ENCODE measurements at places on chromosomes 1 and 21. TPM values are rescaled to one million over a fixed set of nuclear protein-coding genes. Genes with fewer than 3 reads are reported as not detected.

- DNase-seq = no peak
These were observed 6.2 kb downstream of the SLC2A1 start for GRCh38 chr1:42952303-42953001.

- no peak for DNase-seq
These were observed 32.1 kb downstream of the DYRK1A start for GRCh38 chr21:37398697-37399096.

ELOVL1 gene
- 39.6 TPM for total RNA-seq

GRCh38 chr1:227298512-227299240, 19.6 kb downstream of the CDC42BPA start:
- DNase-seq = no peak

DNA sequence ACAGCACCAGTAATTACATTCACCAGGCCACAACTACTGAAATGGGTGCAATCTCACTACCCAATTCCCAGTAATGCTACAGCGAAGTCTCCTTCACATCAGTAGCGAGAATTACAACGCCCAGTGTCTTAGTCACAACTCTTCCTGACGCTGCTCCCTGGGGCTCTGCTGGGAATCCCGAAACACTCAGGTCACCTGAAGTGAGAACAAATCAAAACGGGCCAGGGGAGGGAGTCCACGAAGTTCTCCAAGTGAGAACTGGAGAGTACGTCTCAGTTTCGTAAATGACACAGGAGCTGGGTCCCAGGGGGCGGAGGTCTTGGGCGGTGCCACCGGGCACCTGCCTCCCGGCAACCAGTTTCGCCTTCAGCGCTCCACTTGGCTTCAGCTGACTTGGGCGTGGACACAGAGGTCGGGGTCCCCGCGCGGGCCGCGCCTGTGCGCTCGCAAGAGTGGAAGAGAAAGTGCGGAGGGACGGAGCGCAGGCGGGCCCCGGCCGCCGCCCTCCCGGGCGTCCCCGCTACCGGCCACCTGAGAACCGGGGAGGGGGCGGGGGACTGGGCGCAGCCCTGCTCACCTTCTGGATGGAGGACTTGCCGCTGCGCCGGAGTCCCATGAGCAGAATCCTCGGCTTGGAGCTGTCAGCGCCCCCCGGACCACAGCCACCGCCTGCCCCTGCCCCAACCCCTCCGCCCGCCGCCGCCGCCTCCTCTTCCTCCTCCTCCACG, 575 bp downstream of the RRAGC start:
- peak; percentile 77 for DNase-seq

GRCh38 chr1:153568367-153569099, 2.9 kb upstream of the S100A2 start:
- DNase-seq = peak; percentile 96

GRCh38 chr1:213982672-213983492, 4.9 kb upstream of the PROX1 start:
- no peak for DNase-seq

DNA sequence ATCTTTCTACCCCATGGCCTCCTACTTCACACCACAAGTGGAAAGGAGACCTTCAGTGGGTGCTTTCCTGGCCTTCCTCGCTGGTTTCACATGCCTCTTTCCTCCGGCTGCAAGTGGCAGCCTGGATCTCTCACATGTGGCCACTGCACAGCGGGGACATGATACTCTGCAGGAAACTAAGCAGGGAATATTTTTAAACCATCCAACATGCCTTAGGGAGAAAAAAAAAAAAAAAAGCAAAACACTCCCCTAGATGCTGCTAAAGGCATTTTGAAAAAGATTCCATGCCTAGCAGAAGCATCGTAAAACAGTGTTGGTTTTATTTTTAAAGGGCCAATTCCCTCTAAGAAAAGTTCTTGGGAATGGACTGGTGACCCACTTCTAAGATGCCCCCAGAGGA, 12.2 kb upstream of the GJA5 start:
- DNase-seq = no peak

CIART gene
- total RNA-seq = 12.5 TPM

DNA sequence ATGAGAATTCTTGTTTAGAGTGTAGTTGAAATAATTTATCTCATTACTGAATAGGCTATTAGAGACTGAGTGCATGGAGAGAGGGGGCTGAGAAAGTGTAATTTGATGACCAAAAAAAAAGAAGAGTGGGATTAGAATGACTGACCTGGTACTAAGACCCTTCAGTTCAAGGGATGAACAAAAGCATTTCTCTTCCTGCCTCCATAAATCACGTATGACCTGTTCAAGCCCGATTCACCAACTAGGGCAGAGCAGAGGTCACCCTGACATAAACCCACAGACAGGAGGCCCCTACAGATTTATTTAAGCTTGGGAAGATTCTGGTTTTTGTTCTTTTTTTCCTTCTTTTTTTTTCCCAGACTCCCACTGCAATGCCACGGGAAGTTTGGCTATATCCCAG, 123.7 kb upstream of the COP1 start:
- no peak for DNase-seq

DNA sequence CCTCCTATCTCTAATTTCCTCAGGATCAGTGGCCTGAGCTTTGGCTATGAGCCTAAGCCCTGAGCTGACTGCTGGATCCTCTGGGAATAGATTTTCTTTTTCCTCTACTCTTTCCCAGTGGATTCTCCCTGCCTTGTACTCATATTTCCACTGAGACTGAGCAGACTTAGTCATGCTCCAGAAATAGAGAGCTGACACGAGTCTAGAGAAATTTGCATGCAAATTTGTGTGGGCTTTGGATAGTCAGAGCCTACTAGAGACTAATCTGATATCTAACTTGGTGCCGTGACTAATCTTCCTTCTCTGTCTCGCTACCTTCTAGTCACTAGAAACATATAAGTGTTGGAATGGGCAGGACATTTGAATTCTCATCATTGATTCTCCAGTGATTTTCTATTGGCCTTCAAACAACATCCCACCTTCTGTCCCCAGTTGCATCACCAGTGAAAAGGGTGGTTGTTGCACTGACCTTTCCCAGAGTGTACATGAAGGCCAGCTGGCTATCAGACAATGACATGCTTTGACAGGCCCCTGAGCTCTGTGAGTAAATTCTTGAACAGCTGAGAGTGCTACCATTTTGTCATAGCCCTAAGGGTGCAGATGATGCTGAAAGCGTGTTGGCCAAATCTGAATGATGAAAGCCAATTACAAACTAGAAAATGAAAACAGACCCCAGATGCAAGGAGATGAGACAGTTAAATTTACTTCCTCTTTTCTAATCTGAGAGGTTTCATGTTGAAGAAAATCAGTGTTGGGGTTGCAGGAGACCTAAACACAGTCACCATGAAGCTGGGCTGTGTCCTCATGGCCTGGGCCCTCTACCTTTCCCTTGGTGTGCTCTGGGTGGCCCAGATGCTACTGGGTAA, at the start of gene FCRLA:
Gene FCRLA, plus strand, starts transcription at position 748 of the 866 bp plus-strand sequence. Its CDS starts 36 bp downstream, at position 784.
- no peak for DNase-seq

GRCh38 chr21:41973861-41974751, 20.3 kb upstream of the C2CD2 start:
- DNase-seq = no peak

FCMR gene
- 1.5 TPM for total RNA-seq

CCDC27 gene
- not detected for total RNA-seq

AQP10 gene
- total RNA-seq = not detected

DNA sequence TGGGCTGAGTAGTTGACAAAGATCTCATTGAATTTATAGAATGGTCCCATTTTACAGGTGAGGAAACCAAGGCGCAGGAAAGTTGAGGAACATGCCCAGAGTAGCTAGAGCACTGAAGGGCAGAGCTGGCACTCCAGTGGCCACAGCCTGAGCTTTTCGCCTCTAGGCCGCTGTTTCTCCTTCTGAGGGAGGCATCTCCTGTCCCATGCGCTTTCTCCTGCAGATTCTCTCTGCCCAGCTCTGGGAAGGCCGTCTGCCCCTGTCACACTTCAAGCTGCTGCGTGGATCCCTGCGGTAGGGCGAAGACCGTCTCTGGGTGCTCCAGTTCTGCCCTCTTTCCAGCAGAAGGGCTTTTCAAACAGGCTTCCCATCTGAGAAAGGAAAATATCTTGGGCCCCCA, 159.9 kb downstream of the ACTL8 start:
- no peak for DNase-seq

P3H1 gene
- 23.3 TPM for total RNA-seq

- DNase-seq = no peak
These were observed 17.0 kb downstream of the DENND2D start for GRCh38 chr1:111183308-111184069.

DNA sequence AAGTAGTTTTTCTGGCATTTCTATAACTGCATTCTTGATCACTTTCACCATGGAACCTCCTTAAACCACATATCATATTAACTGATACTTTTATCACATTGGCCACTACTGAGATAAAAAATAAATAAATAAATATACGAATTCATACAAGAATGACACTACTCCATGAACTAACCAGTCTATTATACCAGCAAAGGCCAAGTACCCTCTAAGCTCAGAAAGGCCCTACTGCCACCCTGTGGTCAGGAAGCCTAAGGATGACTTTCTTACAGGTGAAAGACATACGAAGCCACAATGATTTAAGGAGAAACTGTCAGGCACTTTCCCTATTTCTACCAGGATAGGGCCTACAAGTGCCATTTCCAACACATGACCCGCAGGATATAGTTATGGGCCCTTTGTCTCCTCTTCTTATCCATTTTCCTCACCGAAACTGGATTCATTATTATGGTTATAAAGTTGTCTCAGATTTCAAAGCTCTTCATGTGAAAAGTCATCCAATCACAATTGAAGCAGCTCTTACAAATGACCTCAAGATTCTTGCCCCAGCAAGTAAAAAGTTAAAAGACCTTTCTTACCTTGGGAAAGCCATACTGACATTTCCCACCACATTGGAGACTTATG, 23.9 kb downstream of the DNAJC8 start:
- DNase-seq = no peak

NSL1 gene
- 31.9 TPM for total RNA-seq

GRCh38 chr1:150479927-150480352, 7.3 kb upstream of the TARS2 start:
- DNase-seq = peak; percentile 11

CNTN2 gene
- 2.6 TPM for total RNA-seq

GBP7 gene
- total RNA-seq = not detected

GRCh38 chr1:88973520-88974137, 18.8 kb downstream of the KYAT3 start:
- DNase-seq = no peak

DNA sequence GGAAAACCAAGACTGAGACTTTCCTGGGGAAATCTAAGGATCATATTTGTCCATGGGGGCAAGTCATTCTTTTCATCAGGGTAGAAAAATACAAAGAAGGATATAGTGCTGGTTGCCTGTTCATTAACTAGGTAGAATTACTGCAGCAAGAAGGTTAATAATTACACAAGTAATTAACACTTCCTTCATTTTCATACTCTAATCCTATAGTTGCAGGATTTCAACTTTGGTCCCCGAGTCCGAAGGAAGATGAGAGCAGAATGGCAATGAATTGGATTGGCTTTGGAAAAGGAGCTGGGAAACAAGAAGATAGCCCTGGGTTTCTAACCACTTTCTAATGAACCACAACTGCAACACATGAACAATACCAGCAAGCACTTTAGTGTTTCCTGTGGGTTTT, 199.2 kb upstream of the ESRRG start:
- no peak for DNase-seq

GRCh38 chr1:17582124-17582774, 42.8 kb downstream of the ARHGEF10L start:
- no peak for DNase-seq

- DNase-seq = peak; percentile 89
These were observed 1.3 kb downstream of the ABCG1 start for GRCh38 chr21:42220138-42220701.

GRCh38 chr1:101723415-101723814, 273.3 kb downstream of the OLFM3 start:
- no peak for DNase-seq

DNA sequence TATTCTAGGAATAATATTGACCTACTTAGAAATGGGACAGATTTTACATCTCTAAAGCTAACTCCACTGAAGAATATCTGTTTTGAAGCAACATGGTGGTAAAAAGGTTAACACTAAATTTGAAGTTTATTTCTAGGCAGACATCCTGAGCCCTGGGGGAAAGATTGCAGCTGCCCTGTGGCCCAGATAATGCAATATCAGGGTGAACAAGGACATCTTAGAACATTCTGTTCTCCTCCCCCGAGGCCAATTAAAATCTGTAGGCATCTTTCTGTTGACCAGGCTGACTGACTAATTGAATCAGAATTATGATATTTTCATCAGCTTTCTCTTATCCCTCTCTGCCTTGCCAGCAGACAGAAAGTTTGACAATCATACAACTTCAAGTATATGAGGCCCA, 149.8 kb upstream of the DUSP10 start:
- DNase-seq = no peak

- no peak for DNase-seq
These were observed 609.8 kb upstream of the NCAM2 start for GRCh38 chr21:20388400-20388799.

DNA sequence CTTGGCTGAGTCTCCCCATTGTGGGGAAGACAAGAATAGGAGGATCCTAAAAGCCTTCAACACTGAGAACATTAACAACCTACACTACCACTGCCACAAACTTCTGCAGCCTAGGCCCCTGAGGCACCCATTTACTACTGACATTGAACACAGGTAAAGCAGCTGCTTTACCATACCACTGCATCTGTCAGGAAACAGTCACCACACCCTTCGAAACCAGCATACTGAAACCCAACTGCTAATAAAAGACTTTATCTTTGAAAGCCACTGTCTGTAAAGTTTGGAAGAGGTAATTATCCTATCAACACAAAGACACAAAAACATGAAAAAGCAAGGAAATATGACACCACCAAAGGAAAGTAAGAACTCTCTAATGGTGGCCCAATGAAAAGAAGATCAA, 7.4 kb downstream of the IFNAR1 start:
- DNase-seq = no peak

GRCh38 chr1:117890452-117890851, 39.0 kb downstream of the GDAP2 start:
- no peak for DNase-seq

FOXD2 gene
- not detected for total RNA-seq

DNA sequence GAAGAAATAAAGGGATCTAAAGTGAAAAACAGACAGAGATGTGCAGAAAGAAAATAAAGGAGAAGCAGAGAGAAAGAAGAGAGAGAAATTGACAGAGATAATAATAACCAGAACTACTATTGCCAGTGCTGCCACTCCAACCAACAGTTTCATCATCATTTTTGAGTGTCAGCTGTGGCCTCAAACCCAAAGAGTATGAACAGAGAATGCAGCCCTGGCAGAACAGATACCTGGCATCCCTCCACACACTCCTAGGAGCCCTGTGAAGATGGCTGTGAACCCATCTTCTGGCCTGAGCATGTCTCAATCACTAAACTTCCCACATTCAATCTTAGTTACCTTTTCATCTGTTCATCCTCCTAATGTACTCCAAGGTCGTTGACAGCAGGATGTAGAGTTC, 385.8 kb upstream of the NFIA start:
- DNase-seq = no peak

DNA sequence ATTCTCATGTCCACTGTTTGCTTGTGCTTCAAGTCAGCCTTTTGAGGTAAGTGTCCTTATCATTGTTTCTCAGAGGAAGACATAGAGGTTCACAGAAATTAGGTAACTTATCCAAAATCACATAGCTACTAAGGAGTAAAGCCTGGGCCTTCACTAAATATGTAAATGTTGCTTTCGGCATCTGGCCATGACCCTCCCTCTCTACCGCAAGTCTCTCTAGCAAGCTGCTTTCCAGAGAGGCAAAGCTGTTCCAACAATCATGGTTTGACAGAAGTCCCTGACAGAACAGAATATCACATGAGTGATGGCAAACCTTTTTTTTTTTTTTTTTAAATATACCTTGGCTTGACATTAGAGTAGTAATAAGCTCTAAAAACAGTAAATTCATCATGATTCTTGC, 94.5 kb upstream of the F3 start:
- no peak for DNase-seq

GRCh38 chr1:54859700-54860391, 27.1 kb downstream of the DHCR24 start:
- no peak for DNase-seq

GRCh38 chr1:39317910-39318633, 113.6 kb downstream of the MACF1 start:
- no peak for DNase-seq

Data from sigmoid colon (tissue), 7 donors.